Activated naive CD8-positive, alpha-beta T cell treated with anti-CD3 and anti-CD28 coated beads, Interleukin-2, amount 50 U/mL, for 16 hours (primary cell): ENCODE measurements at places on chromosomes 7 and 10.

GRCh38 chr7:1455241-1455939, 3.9 kb downstream of the MICALL2 start:
- no peak for DNase-seq

- no peak for DNase-seq
These were observed 40.8 kb upstream of the STEAP4 start for GRCh38 chr7:88347517-88347916.

DNA sequence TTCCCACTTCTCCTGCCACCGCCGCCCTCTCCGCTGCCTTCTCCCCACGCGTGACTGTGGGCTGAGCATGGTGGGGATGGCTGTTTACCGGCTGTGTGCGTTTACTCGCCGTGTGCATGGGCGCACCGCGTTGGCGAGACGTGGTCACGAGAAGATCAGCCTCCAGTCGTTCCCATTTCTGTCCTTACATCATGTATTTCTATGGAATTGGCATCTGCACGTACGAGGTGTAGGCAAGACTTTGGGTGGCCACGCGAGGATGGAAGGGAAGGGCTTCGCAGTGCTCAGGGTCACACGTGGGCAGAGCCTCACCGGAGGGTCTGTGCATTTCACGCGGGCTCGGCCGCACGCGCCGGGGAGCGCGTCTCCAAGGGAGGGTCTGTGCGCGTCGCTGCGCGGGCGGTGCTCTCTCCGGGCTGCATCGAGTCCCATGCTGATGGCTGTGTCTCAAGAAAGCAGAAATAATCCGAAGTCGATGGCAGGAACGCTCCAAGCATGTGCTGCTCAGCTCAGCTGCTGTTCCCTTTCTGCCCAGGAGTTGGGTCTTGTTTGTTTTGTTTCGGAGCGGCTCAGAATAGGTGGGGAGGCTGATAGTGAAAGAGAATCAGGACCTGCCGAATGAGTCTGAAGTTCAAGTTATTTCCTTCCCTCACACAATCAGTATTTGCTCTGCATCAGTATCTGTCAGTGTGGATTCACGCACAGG, 973 bp downstream of the CAMK1D start:
- DNase-seq: no peak

DNA sequence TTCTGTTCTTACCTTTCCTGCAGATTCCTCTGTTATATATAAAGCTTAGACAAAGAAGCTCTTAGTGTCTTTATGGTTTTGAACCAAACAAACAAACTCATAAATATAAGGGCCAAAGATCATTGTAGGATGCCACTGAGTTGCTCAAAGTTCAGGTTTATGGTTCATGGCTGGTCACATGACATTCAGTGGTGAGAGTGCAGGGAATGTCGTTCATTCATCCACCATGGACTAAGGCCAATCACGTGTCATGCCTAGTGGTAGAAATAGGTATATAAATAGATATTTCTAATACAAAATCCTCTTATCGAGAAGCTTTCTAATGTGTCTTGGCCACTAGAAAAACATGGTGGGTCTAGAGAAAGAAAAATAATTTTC, 119.4 kb downstream of the GATA3 start:
- no peak for DNase-seq

- no peak for DNase-seq
These were observed 165.7 kb downstream of the PTPN20 start for GRCh38 chr10:47076949-47077361.

- DNase-seq: no peak
These were observed 31.6 kb downstream of the CSTF2T start for GRCh38 chr10:51667678-51668335.

DNA sequence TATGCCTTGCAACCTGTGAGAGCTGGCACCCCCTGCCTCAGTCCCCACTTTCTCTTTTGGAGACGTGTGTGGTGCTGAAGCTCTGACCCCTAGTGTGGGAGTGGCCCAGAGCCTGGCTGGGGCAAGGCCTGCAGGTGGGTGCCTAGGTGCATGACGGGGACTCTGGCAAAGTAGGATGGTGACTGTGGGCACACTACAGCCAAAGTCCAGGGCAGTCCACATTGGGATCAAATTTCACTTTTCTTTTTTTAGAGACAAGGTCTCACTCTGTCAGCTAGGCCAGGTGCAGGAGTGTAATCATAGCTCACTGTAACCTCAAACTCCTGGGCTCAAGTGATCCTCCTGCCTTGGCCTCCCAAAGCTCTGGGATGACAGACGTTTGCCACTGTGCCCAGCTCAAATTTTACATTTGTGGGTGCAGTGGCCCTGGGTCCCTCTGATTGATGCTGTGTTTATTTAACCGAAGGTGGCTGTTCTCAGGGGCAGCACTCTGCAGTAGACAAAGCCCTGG, 52.3 kb downstream of the NEURL1 start:
- DNase-seq: no peak

DNA sequence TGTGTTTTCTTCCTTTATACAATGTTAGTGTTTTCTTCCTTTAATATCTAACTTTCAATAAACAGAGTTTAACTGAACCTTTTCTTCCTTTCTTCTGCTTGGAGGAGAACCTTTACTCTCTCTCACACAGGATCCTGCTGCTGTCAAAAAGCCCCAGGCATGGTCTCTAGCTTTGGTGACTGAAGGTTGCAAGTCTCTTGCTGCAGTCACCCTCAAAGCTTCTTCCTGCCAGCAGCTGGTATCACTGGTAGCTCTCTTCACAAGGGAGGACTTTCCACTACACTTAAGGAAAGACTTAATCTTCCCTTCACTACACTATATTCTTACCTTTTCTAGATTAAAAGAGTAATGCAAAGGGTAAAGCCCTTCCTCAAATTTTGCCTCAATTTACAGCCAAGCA, 153.4 kb downstream of the SGMS1 start:
- DNase-seq: no peak

- DNase-seq: no peak
These were observed 28.2 kb downstream of the SKIDA1 start for GRCh38 chr10:21497177-21497807.

DNA sequence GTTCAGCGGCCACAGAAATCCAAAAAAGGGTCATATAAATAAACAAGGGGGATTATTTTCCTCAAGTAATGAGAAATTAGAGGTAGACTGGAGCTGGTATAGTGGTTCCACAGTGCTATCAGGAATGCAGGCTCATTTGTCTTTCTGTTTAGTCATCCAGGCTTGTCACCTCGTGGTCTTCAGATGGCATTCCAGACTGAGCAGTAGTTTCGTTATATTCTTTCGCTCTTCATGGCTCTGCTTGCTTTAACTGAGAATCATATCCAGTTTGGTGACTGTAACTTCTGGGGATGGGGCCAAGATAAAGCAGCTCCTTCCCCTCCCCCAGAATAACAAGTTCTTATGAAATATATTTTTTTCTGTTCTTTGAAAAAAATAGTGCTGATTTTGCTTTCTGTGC, 9.5 kb downstream of the ANKIB1 start:
- DNase-seq: no peak

DNA sequence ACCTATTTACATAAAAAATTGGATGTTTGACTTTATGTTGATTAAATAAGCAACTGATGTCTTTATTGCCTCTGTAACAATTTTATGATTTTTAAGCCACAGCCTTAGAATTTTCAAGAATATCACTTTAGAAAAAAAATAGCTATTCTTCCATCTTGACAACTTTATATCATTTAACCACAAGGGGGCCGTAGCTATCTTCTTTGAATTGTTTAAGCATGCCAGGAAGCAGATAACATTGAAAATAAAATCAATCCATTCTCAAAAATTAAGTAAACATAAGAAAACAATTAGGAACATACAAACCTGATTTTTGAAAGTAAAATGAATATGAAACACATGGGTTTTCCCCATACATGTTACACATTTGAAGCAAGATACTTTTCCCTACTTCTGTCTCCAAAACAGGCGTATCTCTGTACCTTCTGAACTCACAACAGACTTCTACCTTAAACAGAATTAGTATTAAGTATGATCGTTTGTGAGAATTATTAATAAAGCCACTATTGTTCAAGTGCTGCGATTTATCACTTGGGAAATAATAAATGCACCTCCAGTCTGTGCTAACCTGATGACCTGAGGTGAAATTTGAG, 209.0 kb downstream of the CACNA2D1 start:
- no peak for DNase-seq

DNA sequence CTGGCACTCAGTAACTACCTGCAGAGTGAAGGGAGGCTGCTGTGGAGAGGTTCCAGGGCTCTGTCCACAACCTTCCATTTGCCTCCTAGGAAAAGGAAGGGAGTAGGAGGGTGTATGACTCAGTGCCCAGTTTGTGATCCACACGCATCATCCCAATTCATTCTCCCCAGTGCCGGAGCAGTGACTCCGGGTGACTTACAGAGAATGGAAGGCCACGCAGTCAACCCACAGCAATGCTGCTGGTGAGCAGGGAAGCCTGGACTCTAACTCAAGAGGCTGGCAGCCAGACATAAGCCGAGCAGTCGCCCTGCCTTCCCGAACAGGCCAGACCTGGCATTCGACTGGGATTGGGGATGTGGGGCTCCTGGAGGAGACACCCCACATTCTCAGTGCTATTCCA, 139.9 kb downstream of the SH3PXD2A start:
- DNase-seq: no peak

DNA sequence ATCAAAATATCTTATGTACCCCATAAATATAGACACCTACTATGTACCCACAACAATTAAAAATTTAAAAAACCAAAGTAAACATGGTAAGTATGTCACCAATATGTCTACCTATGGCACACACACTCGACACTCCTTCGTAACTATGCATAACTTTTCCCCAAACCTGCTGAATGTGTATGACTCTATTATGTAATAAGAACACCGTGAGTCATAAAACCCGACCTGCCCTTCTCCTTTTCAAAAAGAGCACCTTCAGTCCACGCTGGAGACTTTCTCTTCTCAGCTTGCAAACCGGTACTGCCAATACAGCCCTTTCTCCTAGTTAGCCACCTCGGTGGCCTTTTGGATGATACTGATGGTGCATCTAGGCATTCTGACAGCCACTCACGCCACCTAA, 186.3 kb downstream of the PRPF18 start:
- DNase-seq: no peak

GRCh38 chr7:16546921-16547505, 20.4 kb downstream of the LRRC72 start:
- no peak for DNase-seq

DNA sequence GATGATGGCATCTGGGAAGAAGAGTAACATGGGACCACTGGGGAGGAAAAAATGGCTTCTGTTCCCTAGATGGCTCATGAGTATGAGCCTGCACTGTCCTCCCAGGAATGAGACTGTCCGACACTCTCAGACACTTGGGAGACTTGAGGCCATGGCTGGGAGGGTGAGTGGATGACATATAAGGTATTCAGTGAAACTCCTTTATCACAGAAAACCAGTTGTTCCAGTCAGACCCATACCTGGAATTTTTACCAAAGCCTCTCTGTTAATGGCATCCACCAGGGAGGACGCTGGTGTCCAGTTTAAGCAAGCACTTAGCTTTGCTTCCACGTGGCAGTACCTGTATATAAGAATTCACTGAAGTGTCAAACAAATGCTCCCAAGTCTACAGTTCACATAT, 116.7 kb upstream of the C10orf90 start:
- no peak for DNase-seq

- DNase-seq: no peak
These were observed 35.7 kb downstream of the ZNF92 start for GRCh38 chr7:65409363-65409762.

DNA sequence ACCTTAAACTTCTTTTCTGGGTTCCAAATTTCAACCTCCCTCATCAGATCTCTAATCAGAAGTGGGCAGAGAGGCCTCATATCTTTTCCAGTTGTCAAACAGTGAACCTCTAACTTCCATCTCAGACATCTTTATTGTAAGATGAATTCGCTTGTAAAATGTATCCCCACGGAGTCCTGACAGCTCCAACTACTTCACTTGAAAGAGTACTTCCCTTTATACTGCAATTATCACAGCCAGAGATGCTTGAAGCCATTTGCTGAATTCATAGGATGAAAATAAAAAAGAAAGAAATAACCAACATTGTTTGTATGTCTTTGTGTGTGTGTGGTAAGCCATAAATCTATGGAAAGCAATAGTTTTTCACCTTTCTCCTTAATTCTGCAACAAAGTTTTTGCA, 175.2 kb downstream of the GRM3 start:
- no peak for DNase-seq

DNA sequence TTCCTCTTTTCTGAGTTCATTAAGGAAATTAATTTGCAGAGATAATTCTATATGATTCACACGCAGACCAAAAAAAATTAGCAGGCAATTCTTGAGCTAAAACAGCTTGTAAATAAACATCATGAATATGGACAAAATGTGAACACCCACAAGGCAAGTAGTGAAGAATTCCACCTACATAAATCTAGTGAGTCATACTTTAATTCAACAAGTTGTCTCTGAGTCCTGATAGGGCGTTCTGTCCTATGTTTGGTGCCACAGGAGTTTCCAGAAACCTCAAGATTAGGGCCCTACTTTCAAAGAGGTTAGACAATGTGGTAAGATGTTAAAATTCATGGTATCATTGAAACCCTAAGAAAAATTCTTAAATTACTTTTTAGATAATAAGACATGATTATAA, 122.3 kb downstream of the SGMS1 start:
- DNase-seq: no peak

DNA sequence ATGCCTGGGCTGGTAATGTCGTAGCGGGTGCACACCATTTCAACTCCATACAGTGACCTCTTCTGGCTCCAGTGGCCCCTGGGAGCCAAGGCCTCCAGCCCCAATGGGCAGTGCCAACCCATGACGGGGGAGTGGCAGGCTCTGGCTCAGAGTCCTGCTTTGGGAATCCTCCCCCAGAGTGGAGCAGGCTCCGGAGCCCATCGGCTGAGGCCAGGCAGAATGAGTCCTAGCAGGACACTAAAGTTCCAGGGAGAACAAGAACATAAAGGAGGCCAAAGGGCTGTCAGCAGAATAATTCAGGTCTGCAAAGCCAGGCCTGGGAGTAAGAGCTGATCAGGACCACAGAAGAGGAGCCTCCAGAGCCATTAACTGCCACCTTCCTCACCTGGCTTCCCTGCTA, 33.3 kb downstream of the LBX1 start:
- no peak for DNase-seq
